ENCODE measurements at places on chromosomes 6 and 20.

GRCh38 chr6:113065611-113066010 lies 718.5 kb downstream of the RFPL4B start:
- DNase-seq, result no peak

GRCh38 chr20:9454791-9455190 lies 59.6 kb upstream of the LAMP5 start:
- DNase-seq, result no peak

- no peak for DNase-seq
Measured at GRCh38 chr6:17630511-17631073, 30.5 kb downstream of the FAM8A1 start.

- DNase-seq, result no peak
Measured at GRCh38 chr6:118252474-118252873, 295.6 kb upstream of the PLN start.

DNA sequence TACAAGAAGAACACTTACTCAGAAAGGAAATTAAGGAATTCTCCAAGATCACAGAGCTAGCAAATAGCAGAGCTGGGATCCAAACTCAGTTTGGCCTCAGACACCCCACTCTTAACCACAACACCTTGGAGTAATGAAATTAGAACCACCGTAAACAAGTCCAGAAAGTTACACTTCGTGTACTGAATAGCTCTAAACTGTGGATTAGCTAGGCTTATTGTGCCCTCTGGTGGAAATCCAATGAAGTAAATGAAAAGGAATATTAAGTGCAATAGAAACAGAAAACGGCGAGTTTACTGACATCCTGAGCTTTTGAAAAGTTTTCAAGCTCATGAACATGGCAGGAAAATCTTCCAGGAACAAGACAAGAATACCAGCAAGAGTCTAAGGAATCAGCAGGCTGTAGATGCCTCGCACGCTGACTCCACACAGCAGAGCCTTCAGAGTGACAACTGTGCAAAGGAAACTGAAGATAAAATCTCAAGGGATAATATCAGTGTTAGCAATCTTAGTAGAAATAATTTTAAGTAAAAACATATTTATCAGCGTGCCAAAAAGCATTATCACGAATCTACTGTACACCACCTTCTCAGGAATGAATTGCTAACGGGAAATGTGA lies 34.6 kb downstream of the FBXO5 start:
- DNase-seq, result no peak

DNA sequence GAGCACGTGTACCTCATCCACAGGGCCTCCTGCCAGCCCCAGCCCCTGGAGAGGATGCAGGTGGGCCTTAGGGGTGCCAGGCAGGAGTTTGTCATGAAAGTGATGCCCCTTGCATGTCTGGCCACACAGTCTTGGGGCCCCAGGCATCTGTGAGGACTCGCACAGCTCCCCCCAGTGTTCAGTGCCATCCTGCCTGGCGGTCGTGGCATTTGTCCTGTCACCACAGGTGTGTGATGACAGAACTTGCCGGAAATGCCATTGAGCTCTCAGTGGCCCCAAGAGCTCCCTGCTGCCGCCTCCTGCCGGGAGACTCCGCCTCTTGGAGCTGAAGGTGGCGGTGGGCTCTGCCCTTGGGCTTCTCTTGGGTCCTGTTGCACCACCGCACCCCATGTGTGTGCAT lies 30.6 kb upstream of the ADRM1 start:
- DNase-seq, result no peak

- DNase-seq, result no peak
Measured at GRCh38 chr6:42084889-42085288, 34.6 kb downstream of the TAF8 start.

- DNase-seq, result no peak
Measured at GRCh38 chr20:3296261-3297078, 57.5 kb upstream of the SLC4A11 start.

- DNase-seq, result no peak
Measured at GRCh38 chr6:53492860-53493634, 51.9 kb downstream of the GCLC start.

DNA sequence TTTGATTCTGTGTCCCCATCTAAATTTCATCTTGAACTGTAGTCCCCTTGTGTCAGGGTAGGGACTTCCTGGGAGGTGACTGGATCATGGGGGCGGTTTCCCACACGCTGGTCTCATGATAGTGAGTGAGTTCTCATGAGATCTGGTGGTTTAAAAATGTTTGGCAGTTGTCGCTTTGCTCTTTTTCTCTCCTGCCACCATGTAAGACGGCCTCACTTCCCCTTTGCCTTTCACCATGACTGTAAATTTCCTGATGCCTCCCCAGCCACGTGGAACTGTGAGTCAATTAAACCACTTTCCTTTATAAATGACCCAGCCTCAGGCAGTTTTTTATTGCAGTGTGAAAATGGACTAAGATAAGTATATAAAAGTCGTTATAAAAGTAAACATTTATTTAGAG lies 80.5 kb upstream of the SGK1 start:
- no peak for DNase-seq

DNA sequence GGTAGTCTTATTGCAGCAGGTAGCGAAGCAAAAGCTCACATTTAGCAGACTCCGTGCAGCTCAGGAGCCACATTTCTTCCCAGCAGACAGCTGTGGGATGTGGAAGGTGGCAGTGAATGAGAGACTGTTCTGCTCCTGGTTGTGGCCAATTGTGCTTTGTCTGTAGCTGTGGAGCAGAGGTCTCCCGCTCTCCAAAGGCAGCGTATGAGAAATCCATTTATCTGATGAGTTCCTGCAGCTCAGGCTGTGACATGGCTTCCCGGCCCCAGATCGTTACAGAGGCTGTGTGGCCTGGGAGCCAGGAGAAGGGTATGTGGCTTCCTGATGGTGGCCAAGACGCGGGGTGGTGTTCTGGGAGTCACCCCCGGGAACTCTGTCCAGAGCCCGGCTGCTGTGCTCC lies 64.5 kb upstream of the KIF16B start:
- DNase-seq, result no peak
